ENCODE measurements at places on chromosomes 16 and 17.
A peak's percentile ranks its signal among the peaks of the same experiment; 100 is the strongest.

DNA sequence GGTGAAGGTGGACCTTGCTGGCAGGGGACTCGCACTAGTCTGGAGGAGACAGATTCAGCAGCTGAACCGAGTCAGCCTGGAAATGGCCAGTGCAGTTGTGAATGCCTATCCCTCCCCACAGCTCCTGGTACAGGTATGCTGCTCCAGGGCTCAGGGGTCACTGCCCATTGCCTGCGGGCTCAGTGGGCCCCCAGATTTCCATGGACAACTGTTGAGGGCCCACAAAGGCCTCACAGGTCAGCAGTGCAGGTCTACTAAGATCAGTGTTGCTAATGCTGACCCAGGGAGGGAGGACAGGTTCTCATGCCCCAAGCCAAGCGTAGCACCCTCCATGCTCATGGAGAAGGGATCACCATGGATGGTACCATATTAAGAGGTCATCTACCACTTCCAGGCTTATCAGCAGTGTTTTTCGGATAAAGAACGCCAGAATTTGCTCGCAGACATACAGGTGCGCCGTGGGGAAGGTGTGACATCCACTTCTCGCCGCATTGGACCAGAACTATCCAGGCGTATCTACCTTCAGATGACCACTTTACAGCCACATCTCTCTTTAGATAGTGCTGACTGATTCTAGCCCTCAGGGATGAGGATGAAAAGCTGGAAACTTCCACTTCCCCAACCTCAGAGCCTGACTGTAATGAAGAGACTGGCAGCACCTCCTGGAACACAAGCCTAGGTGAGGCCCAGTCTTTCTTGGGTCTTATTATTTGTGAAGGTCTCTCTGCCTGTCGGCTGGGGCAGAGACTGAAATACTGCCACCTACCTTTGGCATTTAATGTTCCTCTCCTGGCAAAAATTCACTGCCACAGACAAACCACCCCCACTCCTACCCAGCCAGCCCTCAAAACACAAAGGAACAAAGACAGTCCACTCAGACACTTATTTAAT lies 7.6 kb downstream of the EME1 start:
- DNase-seq = peak; percentile 49

- no peak for DNase-seq
Measured at GRCh38 chr17:71117466-71117865, 948.1 kb downstream of the KCNJ2 start.

- DNase-seq = peak; percentile 42
Measured at GRCh38 chr17:38711792-38712571, 6.9 kb downstream of the MLLT6 start.

GRCh38 chr17:8125154-8125946 lies 1.4 kb upstream of the HES7 start:
- DNase-seq = peak; percentile 91

DNA sequence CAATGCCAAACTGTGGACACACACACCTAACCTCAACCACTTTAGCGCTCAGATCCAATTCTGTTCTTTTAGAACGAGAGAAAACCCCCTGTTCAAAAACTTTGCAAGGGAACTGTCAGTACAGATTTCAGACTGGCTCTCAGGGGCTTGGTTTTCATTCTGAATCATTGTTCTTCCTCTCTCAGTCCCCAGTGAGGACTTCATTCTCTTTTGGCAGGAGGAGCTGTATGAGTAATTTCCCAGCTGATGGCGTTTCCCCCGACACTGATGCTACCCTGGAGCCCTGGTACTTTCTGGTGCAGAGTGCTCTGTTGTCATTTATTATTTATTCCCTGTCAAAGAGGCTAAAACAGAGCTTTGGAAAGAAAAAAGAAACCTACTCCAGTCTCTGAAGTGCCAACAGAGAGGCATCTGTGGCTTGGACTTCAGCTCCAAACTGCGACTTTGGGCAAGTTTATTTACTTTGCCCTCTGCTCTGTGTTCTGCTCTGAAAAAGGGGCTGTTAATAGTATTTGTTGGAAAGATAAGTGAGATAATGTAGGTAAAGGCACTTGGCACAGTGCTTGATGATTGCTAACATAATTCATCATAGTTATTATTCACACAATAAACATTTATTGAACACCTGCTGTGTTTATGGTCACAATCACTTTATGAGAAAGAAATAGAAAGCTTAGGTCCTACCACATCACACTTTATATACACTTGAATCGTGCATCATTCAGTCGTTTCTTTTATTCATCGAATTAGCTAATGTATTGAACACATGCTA lies 28.3 kb downstream of the ETV4 start:
- DNase-seq = no peak

- peak; percentile 93 for DNase-seq
Measured at GRCh38 chr17:1486802-1487695, 5.4 kb downstream of the MYO1C start.
